ENCODE measurements at places on chromosomes 6 and 20.
A peak's percentile ranks its signal among the peaks of the same experiment; 100 is the strongest.

GRCh38 chr6:83436674-83437073 lies 5.8 kb upstream of the ME1 start:
- DNase-seq = no peak

DNA sequence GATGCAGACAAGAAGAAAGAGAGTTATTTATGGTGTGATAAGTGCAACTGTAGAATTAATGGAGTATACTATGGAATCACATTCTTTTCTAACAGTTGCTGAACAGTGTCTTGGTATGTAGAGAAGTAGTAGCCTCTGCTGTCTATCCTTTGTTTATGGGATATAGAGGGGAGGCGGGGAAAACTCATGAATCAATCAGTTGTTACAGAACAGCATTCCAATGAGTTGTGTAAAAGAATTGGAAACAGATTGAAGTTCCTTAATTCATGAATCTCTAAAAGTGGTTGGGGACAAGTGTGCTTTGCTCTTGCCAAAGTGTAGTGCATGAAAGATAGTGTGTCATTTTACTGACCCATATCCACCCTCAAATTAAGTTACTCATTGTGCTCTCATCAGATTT lies 77.7 kb downstream of the FLRT3 start:
- DNase-seq = no peak

DNA sequence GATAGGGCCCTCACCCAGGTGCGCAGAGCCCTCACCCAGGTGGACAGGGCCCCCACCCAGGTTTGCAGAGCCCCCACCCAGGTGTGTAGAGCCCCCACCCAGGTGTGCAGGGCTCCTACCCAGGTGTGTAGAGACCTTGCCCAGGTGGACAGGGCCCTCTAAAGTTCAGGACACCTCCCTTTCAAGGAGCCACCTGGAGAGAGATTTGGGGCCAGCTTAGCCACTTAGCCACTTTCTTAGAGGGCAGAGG lies 280.2 kb downstream of the TAF4 start:
- DNase-seq = no peak

DNA sequence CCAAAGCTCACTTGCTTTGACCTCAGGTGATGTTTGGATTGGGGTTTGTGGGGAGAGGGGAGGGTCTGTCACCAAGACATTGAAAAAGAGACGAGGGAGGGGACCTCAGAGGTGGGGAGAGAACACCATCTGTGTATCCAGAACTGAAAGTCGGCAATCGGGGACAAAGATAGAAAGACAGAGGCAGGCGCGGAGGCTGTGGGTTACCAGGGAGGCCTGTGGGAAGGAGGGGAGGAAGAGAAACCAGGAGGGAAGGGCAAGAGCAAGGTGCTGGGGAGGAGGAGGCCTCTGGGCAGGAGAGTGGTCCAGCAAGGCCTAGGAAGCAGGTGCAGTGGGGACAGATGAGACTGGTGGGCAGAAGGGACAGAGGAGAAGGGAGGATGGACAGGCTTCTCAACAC lies 211.2 kb downstream of the CDC5L start:
- DNase-seq = no peak

GRCh38 chr6:31356216-31356945 lies 598 bp downstream of the HLA-B start:
- DNase-seq = peak; percentile 72

GRCh38 chr6:158626360-158627167 lies 18.0 kb downstream of the DYNLT1 start:
- no peak for DNase-seq

- DNase-seq = no peak
These were observed 80.3 kb upstream of the HTR1E start for GRCh38 chr6:86856937-86857563.

DNA sequence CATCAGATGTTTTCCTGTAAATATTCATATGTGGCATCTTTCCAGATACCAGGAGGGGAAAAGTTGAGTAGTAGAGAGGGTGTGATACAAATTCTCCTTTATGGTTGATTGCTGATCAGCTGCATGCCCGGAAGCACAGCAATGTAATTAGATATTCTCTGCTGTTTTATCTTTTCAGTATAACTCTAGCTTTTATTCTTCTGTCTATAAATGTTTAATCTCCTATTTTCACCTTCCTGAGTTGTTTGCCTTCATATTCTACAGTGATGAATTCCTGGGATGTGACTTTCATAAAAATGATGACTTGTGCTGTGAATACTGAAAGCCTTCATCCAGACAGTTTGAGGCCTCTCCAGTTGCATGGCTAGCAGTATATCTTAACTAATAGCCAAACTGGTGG lies 53.7 kb downstream of the SH3BGRL2 start:
- DNase-seq = no peak

- DNase-seq = no peak
These were observed 228.1 kb downstream of the EPM2A start for GRCh38 chr6:145507239-145507638.

- no peak for DNase-seq
These were observed 40.4 kb upstream of the RAB22A start for GRCh38 chr20:58268936-58269619.

- no peak for DNase-seq
These were observed 50.6 kb downstream of the FGD2 start for GRCh38 chr6:37056112-37056403.

DNA sequence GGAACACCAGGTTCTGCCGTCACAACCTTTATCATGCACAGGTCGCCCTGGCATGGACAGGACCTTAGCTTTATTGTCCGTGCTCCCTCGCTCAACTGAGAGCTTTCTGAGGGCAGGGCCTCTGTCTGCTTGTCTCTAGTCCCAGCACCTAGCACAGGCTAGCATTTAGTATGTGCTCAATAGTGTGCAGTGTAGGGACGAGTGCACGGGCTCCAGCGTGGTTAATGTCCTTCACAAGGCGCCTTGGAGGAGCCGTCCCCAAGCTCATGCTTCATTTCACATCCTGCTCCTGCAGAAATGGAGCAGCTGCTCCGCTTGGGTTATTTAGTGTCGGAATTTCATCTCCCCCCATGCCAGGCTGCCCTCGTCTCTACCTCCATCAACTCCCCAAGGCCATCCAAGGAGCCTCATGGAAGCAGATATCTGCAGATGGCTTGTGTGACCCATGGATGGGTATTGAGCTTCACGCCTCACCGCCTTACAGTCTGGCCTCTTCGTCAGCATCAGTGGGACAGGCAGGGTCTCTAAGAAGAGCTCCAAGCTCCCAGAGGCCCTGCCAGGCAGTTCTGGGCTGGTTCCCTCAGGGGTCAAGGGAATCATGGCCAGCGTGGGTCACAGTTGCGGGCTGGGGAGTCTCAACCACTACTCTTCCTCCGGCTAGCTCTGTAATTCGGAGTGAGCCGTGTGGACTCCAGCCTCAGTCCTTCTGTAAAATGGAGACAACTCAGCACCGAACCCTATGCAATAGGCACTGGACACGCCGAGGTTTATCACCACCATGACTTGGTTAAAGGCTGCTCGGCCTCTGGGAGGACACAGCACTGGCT lies 60.8 kb upstream of the APCDD1L start:
- DNase-seq = no peak

GRCh38 chr6:87590990-87591389 lies 1.1 kb downstream of the ORC3 start:
- DNase-seq = no peak

DNA sequence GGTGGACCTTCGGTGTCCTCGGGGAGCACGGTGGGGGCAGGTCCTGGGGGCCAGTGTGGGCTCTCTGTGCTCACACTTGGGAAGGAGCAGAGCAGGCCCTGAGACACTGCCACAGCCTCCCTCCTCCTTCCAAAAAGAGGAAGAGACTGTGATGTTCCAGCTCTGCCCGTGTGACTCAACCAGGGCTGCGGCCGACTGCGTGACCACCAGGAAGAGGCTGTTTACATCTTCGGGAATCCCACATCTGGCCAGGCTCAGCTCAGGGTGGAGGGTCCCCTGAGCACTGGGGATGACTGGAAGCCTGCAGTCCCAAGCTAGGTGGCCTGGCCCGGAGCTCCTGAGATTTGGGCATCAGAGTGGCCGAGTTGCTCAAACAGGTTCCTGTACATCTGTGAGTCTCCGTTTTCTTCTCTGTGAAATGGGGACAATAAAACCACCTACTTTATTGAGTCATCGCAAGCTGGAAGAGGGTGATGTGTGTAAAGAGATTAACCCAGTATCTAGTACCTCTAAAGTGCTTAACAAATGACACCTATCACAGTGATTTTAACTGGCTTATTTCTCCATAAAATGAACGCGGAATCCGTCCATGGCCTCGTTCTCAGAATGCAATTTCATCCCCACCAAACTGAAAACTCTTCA lies 242.1 kb downstream of the DLL1 start:
- peak; percentile 17 for DNase-seq

GRCh38 chr20:54107600-54108325 lies 37.4 kb upstream of the BCAS1 start:
- DNase-seq = no peak

DNA sequence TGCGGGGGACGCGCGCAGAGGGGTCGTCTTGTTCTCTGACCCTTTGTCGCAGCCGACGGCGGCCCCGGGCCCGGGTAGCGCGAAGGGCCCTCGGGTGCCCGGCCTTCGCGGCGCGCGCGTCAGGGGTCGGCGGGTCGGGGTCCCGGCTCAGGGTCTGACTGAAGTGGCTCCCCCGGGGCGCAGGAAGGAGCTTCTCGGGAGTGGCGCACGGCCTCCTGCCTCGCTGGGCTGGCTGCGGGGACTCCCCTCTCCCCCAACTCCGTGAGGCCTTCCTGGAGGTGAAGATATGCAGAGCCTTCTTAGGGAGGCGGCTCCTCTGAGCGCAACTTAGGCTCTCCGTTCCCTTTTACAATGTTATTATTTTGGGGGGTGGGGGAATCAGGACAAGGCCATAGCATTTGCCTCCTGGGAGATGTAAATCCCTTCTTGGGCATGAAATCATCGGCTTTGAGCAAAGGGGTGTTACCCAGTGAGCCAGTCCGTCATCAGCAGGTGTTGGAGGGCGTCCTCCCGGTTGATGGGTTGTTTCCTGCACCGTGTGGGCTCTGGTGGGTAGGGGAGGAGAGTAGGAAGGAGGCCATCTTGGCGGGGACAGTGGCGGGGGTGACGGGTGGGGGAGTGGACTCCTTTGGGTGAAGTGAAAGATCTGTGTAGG lies 523 bp downstream of the CDS2 start:
- DNase-seq = peak; percentile 52

DNA sequence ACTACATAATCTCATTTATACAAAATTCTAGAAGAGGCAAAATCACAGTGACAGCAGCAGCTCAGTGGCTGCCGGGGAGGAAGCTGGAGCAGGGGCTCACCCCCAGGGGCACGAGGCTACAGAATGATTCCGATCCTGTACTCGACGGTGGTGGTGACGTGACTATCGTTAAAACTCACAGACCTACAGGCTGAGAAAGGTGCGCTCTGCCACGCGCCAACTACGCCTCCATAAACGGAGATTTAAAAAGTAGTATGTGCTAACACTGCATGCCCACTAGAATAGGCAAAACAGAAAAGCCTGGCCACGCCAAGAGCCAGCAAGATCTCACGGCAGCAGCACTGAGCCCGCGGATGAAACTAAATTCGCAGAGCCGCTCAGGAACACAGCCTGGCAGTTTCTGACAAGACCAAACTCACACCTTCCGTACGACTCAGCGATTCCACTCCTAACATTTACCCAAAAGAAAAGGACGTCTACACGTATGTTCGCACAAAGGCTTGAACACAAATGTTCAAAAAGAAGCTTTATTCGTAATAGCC lies 25.2 kb downstream of the TAF4 start:
- DNase-seq = no peak

DNA sequence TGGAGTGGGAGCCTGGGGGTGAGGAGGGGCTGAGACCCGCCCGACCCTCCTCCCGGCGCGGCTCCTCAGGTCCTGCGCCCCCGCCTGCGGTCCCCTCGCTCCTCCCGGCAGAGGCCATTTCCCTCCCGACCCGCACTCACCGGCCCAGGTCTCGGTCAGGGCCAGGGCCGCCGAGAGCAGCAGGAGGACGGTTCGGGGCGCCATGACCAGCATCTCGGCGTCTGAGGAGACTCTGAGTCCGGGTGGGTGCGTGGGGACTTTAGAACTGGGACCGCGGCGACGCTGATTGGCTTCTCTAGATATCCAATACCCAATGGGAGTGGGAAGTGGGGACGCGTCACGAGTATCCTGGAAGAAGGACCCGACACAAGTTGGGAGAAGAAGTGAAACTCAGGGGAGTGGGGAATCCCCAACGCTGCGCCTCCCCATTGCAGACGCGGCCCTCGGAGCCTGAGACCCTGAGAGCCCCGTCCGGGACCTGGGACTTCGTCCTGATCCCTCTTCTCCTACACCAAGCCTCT lies at the start of gene HLA-B:
HLA-B (minus strand) TSS at position 234 of the 521 bp plus-strand sequence; CDS start at position 213, 21 bp downstream.
- peak; percentile 89 for DNase-seq

- DNase-seq = no peak
These were observed 18.5 kb downstream of the RNF144B start for GRCh38 chr6:18405477-18406293.

- DNase-seq = no peak
These were observed 16.0 kb downstream of the HTR1B start for GRCh38 chr6:77447254-77447653.

- no peak for DNase-seq
These were observed 858 bp downstream of the FAM83D start for GRCh38 chr20:38926934-38927616.

GRCh38 chr6:136501096-136501495 lies 49.1 kb downstream of the MAP7 start:
- DNase-seq = no peak

GRCh38 chr6:139447656-139447975 lies 73.2 kb upstream of the CITED2 start:
- no peak for DNase-seq

DNA sequence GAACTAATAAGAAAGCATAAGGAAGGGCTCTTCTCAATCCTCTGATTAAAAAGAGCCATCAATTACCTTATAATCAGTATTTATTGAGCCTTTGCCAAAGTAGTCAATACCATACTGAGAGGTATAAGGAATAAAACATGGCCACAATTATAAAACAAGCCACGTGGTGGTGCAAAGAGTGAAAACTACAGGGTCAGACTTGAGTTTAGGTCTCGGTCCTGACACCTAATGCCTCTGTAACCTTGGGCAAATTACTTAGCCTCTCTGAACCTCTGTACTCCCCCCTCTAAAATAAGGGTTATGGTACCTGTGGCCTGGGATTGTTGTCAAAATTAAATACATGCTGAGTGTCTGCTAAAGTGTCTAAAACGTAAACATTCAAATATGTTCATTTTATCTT lies 11.8 kb downstream of the TRIM10 start:
- DNase-seq = no peak

- DNase-seq = no peak
These were observed 177.7 kb downstream of the FARS2 start for GRCh38 chr6:5438922-5439584.

DNA sequence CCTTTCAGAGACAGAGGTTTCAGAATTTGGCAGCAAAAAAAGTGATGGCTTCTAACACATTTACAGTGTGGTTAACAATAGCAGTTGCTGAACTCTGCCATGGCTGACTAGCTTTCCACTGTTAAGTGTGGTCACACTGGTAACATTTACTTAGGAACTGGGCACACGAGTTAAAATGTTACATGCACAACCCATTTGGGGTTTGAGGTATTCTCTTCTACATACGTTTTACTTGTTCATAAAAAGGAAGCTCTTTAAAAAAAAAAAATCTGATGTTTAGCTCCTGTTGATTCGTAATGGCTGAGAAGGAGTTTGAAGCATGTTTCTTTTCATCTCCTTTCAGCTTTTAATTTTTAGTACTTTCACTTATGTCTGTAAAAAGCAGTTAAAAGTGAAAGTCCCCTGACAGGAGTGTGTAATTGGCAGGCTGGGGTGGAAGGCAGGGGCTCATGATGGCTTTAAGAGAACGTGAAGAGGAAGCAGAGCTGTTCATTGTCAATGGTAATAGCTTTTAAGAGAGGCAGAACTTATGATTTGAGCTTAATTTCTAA lies 245.9 kb downstream of the FARS2 start:
- no peak for DNase-seq

Measured in ovary (tissue), 10 donors.